ENCODE measurements at places on chromosomes 11 and 22. TPM values are rescaled to one million over a fixed set of nuclear protein-coding genes. Genes with fewer than 3 reads are reported as not detected.

Gene CYB5R2
- 44.5 TPM for total RNA-seq

Gene ARHGEF12
- 27.0 TPM for total RNA-seq

Gene APOL6
- total RNA-seq, result 0.07 TPM

DNA sequence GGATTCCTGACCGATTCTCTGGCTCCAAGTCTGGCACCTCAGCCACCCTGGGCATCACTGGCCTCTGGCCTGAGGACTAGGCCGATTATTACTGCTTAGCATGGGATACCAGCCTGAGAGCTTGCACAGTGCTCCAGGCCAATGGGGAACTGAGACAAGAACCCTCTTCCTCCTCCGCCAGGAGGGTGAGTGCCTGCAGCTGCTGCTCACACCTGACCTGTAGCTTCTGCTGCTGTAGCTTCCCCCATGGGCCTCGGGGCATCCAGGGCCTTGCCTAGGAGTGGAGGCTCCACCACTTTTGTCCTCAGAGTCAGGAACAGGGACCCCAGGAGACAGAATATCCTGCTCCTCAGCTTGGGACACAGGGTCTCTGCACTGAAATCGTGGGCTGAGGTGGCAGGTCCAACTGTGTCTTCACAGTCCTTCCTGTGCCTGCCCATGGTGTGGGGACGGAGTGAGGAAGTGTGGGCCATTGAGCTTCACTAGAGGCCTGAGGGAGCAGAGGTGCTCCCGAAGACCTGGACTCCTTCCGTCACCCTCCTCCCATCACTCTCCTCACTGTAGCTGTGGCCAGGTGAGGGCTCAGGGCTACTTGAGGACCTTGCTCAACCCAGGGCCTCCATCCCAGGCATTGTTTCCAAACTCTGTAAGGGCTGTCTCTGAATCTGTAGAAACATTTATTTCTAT, 103.8 kb downstream of the ZNF280B start:
- no peak overlapping the region for H3K4me3 ChIP-seq
- DNase-seq, result peak; percentile 15
- no peaks in the 10 kb centered on the region for H3K36me3 ChIP-seq
- H3K27me3 ChIP-seq, result peaks cover 74% of the 10 kb centered on the region

DNA sequence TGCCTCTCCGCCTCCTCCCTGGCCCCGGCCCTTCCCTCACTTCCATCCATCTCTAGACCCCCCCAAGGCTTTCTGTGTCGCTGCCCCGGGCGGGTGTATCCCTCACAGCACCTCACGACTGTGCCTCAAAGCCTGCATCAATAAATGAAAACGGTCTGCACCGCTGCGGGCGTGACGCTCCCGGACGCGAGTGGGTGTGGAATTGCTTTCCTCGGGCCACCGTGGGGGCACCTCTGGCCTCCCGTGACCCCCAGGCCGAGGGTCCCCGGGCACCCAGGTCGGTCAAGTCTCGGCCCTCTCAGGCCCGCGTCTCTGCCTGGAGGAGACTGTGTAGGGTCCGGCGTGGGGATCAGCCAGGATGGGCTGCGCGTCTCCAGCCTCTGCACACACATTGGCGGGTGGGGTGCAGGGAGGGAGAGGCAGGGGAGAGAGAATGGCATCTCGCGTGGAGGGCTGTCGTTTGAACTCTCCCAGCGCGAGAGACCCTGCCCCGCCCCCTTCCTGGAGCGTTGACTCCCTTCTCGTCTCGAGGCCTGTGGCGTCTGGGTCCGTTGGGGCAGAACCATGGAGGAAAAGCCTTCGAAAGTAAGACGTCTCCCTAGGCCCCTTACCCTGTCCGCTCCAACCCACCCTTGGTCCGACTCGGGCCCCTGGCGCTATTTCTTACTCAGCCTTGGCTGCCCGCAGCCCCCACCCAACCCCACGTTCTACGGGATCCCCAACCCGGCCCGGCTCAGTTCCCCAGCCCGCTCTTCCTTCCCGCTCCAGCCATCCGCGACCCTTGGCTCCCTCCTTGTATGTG, at the start of gene CATSPERZ:
Gene CATSPERZ, plus strand, starts transcription at position 512 of the 802 bp plus-strand sequence. Its CDS starts 53 bp downstream, at position 565.
- no peaks in the 10 kb centered on the region for H3K4me1 ChIP-seq
- H3K27me3 ChIP-seq, result peaks cover 55% of the 10 kb centered on the region
- peak within 1 kb of the TSS; percentile 82 for H3K4me3 ChIP-seq
- no peak for DNase-seq
- no peak within 1 kb of the TSS for H3K27ac ChIP-seq

DNA sequence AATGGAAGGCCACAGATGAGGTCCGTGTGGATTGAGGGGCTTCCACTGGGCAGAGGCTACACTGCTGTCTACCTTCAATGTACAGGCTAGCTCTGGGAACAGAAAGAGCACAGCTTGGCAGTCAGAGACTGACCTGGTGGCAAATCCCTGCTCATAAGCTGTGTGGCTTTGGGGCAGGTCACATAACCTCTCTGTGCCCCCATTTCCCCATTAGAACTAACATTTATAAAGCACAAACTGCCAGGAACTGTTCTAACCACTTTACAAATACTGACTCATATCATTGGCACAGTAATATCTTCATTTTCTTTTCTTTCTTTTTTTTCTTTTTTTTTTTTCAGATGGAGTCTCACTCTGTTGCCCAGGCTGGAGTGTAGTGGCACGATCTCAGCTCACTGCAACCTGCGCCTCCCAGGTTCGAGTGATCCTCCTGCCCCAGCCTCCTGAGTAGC, 3.1 kb downstream of the FOSL1 start:
- no peak overlapping the region for H3K4me3 ChIP-seq
- no peak overlapping the region for H3K27ac ChIP-seq
- H3K4me1 ChIP-seq, result no peaks in the 10 kb centered on the region
- peaks cover 14% of the 10 kb centered on the region for H3K27me3 ChIP-seq
- H3K36me3 ChIP-seq, result no peaks in the 10 kb centered on the region
- DNase-seq, result no peak

DNA sequence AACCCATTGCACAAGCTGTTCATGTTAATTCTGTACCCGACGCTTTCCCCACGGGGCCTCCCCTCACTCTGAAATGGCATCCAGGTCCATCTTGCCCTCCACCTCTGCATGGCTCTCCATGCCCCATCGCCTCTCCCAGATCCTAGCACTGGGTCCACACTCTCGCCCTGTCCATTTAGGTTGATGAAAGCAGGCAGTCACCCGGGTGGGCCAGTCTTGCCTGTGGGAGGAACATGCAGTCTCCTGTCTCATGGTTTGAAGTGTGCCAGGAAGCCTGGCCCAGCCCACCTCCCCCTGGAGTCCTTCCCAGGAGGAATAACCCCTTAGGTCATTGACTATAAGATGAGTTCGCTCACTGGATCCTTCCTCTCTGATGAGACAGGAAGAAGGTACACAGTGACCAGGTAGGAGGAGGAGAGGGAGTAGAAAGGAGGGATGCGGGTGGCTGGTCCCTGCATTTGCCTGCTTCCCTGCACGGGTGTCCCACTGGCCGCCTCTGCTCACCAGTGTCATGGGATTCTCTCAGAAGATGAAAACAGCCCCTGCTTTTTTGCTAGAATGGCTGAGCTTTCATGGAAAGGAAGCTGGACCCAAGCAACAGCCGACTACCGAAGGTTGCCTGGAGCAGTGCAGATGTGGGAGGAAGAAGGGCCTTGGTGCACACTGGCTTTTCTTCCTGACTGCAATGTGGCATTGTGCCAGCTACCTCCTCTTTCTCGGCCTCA, 6.8 kb downstream of the TMEM121B start:
- peaks cover 7% of the 10 kb centered on the region for H3K36me3 ChIP-seq
- H3K27ac ChIP-seq, result no peak overlapping the region
- DNase-seq, result no peak

GRCh38 chr22:39947220-39948216, 12.7 kb upstream of the TMA7B start:
- DNase-seq, result no peak
- no peaks in the 10 kb centered on the region for H3K36me3 ChIP-seq
- H3K4me3 ChIP-seq, result no peak overlapping the region
- H3K27ac ChIP-seq, result no peak overlapping the region
- H3K4me1 ChIP-seq, result peaks cover 18% of the 10 kb centered on the region
- no peaks in the 10 kb centered on the region for H3K27me3 ChIP-seq

DNA sequence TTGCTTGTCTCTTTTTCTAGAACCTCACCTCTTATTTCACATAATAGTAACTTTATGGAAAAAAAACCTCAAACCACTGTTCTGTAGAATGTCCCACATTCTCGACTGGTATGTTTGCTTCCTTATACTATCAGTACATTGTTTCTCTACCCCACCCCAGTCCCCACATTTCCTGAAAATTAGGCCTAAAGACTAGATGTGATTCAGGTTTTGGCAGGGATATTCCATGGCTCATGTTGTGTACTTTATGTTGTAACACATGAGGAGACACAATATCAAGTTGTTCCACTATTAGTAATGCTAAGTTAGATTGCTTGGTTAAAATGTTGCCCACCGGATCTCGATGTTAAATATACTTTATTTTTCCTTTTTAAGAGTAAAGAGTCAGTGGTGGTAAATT, 34.7 kb downstream of the DDIAS start:
- no peak overlapping the region for H3K27ac ChIP-seq
- H3K36me3 ChIP-seq, result peaks cover 32% of the 10 kb centered on the region
- H3K4me1 ChIP-seq, result no peaks in the 10 kb centered on the region
- no peak for DNase-seq
- H3K4me3 ChIP-seq, result no peak overlapping the region
- H3K27me3 ChIP-seq, result no peaks in the 10 kb centered on the region

DNA sequence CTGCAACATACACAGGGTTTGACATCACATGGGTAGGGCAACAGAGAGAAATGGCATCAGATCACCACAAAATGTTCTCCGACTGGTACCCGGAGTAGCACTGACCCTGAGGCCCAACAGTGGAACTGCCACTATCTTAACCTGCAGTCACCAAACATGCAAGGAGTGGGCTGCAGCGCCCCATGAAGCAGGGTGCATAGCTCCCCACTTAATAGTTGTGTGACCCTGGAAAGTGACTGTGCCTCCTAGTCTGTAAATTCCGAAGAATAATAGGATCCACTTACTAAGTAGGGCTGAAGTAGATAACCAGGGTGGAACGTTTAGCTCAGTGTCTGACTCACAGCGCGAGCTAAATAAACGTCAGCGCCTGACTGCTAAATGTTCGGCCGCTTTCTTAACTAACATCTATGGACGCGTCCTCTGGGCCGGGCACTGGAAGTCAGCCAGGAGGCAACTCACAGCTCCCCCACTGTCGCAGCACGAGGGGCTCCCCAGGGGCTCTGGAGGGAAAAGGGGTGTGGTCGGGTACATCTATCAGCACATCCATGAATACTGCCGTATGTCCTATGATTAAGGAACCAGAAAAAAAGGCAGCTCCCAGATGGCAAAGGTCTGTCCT, 777 bp downstream of the LTO1 start:
- peaks cover 32% of the 10 kb centered on the region for H3K36me3 ChIP-seq
- peak overlapping the region; percentile 92 for H3K4me3 ChIP-seq
- H3K4me1 ChIP-seq, result no peaks in the 10 kb centered on the region
- no peaks in the 10 kb centered on the region for H3K27me3 ChIP-seq

DNA sequence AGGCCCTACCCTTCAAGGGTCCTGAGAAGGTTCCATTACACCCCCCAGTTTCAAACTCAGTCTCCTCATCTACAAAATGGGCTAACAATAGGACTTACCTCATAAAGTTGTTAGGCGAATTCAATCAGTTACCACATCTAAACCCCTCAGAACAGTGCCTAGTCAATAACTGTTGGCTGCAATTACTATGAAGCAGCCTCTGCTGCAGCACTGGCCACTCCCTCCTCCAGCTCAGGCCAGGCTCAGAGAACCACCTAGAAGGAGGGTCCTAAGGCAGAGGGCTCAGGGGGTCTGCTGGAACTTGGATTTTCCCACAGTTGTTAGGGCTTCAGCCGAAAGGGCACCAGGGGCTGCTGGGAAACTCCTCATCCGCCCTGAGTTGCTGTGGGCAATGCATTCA, 4.7 kb downstream of the FADS3 start:
- no peaks in the 10 kb centered on the region for H3K36me3 ChIP-seq
- H3K27me3 ChIP-seq, result no peaks in the 10 kb centered on the region
- H3K27ac ChIP-seq, result no peak overlapping the region
- DNase-seq, result no peak
- no peaks in the 10 kb centered on the region for H3K4me1 ChIP-seq
- no peak overlapping the region for H3K4me3 ChIP-seq

DNA sequence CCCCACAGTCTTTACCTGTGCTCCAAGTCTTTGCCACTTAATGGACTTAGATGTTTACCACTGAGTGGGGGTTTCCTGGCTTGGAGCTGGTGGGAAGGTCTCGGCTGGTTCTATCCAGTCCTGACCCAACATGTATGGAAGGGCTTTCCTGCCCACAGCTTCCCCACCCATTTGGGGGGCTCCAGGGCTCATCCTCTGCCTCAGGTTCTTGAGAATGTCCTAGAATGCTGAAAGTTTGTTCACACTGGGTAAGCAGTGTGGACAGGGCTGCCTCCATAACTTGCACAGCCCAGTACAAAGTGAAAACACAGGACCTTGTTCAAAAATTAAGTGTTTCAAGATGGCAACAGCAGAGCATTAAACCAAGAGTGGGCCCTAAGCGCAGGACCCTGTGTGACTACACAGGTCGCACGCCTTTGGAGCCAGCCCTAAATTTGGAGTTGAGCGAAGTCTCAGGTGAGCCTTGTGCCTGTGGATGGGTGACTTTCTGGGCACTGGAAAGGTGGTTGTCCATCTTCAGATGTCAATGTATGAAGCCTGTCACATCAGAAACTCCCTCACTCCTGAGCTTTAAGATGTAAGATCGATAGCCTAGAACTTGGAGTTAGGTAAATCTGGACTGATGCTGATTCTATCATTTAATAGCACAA, 72.7 kb upstream of the NARS2 start:
- no peak for DNase-seq
- H3K36me3 ChIP-seq, result no peaks in the 10 kb centered on the region
- no peak overlapping the region for H3K4me3 ChIP-seq
- no peaks in the 10 kb centered on the region for H3K4me1 ChIP-seq

DNA sequence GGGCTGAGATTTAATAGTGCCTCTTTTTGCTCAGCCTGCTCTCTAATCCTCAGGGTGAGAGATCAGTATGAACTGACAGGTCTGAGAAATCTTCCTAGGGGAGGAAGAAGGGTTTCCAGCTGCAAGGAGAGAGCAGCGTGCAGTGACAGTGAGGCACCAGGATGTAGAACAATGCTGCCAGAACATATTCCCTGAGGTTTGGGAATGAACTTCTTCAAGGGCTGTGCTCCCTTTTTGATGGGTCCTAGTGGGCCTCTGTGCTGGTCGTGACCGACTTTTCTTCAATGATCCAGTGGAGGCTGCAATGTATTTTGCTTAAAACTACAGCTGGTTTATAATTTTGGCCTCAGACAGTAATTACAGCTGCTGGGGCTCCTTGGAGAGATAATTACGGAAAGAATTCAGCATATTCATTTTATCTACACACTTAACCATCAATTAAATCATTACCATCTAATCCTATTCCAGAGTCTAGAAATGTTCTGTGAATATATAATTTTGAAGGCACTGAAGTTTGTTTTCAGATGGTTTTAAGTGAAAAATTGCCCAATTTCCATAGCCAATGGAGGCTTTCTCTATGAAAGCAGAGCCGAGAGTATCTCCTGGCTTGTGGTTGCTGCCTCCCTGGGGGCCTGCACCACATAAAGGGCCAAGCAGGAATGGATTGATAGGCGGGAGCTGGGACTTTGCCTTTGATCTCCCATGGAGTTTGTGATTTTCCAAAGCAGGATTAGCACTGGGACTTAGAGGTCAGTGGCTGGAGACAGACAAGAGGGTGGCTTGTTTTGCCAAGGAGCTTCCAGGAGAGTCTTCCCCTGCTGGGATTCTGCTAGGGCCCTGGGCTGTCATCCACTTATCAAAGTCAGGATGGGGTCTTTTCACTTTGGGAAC, 41.0 kb upstream of the OLFML1 start:
- H3K4me3 ChIP-seq, result no peak overlapping the region
- H3K36me3 ChIP-seq, result no peaks in the 10 kb centered on the region
- H3K27ac ChIP-seq, result no peak overlapping the region
- no peaks in the 10 kb centered on the region for H3K4me1 ChIP-seq
- DNase-seq, result no peak
- no peaks in the 10 kb centered on the region for H3K27me3 ChIP-seq

- no peak for DNase-seq
- no peak overlapping the region for H3K27ac ChIP-seq
- peaks cover 3% of the 10 kb centered on the region for H3K36me3 ChIP-seq
- no peaks in the 10 kb centered on the region for H3K4me1 ChIP-seq
- H3K27me3 ChIP-seq, result no peaks in the 10 kb centered on the region
Measured at GRCh38 chr11:3181725-3182461, 16.8 kb upstream of the OSBPL5 start.
